ENCODE measurements at places on chromosomes 12 and 14.

GRCh38 chr12:124289634-124290600, 5.0 kb upstream of the RFLNA start:
- no peak for DNase-seq

DNA sequence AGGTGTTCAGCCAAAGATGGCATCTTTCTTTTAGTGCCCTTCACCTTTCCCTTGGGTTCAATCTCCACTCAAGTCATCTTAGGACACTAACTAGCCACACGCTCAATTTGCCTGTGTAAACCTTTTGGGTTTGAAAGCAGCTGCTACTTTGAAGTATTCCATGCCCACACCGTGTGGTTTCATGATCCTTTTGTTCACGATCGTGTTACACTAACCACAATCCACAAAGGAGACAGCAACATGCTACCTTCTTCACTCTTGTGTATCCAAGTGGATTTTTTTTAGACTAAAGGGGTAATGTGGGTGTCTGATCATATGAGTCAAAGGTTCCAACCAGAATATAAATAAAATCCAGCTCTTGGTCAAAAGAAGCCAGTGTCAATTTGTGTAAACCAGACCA, 122.7 kb upstream of the FAR2 start:
- DNase-seq, result no peak

GRCh38 chr12:124694250-124694649, 126.8 kb upstream of the NCOR2 start:
- no peak for DNase-seq

GRCh38 chr12:24075650-24076049, 126.2 kb upstream of the SOX5 start:
- no peak for DNase-seq

- peak; percentile 21 for DNase-seq
Measured at GRCh38 chr12:9064201-9064814, 51.4 kb downstream of the A2M start.

DNA sequence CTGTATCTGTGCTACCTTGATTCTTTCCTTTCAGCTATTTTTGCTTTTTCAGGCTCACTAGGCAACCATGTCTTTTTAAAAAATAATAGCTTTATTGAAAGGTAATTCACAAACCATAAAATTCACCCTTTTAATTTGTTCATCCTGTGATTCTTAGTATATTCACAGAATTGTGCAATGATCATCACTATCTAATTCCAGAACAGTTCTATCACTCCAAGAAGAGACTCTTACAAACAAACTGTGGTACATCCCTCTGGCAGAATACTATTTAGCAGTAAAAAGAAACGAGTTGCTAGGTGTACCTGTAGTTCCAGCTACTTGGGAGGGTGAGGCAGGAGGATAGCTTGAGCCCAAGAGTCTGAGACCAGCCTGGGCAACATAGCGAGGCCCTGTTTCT, 14.8 kb downstream of the CREBL2 start:
- no peak for DNase-seq

All from stimulated activated CD4-positive, alpha-beta T cell treated with anti-CD3 and anti-CD28 coated beads, Interleukin-1b, Interleukin-23, amount 100 ng/mL, for 1 hour (primary cell).